ENCODE measurements at places on chromosomes 12 and 14.

GRCh38 chr12:48764521-48764920 lies 24.4 kb downstream of the ADCY6 start:
- no peak for DNase-seq

GRCh38 chr14:68404652-68405183 lies 388.1 kb downstream of the ZFP36L1 start:
- DNase-seq, result no peak

DNA sequence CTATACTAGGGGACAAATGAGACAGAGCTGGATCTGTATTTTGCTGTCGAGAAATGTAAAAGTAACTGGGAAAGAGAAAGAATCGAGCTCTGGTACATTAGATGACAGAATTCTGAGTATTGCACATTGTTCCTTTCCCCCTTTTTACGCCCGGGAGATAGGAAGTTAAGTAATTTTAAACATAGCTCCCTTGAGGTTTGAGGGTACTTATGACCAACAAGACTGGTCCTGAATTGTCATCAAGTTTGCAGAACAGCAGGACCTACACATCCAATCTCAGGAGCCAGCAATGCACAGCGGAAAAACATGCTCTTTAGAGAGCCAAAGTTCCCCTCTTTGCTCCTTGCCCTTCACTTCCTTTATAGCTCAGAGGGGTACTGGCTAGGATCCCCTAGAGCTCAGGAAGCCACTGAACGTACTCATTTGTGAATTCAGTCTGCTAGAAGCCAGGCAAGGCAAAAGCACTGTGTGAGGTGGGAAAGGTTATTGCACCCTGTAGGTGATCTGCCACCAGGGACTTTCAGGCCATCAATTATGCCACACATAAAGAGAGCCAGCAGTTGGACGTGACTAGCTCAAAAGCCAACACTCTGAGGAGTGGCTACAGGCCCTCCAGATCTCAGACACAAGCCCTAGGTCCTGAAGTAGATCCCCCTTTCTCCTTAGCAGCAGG lies 333.8 kb downstream of the KCNH5 start:
- DNase-seq, result no peak

DNA sequence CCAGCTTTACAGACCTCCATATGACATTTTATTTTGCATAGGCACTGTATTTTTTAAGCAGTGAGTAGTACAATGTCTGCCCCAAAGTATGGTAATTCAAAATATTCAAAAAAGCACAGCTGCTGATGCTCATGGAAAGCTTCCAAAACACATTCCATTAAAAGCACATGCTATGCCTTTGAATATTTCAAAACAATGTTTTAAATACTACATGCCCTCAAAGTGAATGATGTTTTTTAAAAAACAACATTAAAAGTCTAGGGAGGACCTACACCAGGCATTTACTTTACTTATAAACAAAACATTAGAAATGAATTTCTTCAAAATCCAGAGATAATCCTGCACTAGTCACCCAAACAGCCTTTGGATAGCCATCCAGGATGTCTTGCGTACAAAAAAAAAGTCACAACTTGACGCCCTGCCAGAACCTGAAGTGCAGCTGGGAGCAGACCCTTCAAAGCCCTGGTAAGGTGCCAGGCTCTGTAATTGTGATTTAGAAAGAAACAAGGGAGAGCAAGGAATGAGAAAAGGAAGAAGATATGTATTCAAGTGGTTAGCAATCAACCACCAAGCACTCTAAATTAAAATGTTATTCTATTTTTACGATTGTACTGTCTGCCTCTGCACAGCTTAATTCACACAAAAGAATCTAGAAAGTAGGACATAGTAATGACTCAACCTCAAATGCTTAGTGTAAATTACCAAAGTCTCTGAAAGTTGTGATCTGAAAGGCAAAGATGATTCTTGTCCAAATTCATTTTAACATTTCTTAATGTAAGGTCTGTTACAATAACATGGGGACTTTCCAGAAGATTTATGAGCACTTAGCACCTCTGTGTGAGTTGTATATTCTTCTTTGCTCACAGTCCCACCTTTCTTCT lies 31.9 kb downstream of the CEP83 start:
- DNase-seq, result no peak

DNA sequence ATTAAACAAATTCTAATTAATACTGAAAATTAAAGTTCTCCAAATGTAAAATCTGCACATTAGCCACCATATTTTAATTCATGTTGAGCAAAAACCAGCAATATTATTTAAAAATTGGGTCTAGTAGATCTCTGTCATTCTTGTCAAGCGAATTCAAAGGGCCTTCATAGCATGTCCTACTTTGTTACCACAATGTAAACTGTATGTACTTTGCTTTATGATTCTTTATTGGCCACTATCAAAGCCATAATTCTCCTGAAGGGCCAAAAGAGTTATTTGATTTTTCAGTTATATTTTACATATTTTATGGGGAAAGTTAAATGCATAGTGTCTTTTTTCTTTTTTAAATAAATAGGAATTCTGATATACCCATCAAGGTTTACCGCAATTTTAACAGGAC lies 117.9 kb downstream of the RPS6KA5 start:
- no peak for DNase-seq

- no peak for DNase-seq
These were observed 222.0 kb upstream of the CPNE8 start for GRCh38 chr12:39127401-39127800.

- no peak for DNase-seq
These were observed 6.6 kb downstream of the PPP4R4 start for GRCh38 chr14:94180655-94181271.

- DNase-seq, result no peak
These were observed 14.7 kb downstream of the SUSD6 start for GRCh38 chr14:69626132-69626500.

- no peak for DNase-seq
These were observed 224.2 kb upstream of the PWP1 start for GRCh38 chr12:107461222-107461975.

DNA sequence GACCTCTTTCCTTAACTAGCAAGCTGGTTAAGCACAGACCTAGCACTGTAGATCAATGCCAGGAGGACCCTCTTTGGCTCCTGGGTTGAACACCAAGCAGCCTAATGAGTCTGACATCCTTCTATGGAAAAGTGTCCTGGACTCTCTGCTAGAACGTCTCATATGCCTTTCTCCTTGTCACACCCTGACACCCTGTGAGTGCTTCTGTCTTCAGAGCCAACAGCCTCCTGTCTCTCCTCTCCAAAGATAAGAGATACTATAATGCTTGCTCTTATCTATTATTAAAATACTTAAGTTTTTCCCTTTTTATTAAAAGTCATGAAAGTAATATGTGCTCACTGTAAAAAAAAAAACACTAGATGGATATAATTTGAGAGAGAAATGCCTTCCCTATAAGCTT lies 222.7 kb downstream of the FOXN3 start:
- no peak for DNase-seq

DNA sequence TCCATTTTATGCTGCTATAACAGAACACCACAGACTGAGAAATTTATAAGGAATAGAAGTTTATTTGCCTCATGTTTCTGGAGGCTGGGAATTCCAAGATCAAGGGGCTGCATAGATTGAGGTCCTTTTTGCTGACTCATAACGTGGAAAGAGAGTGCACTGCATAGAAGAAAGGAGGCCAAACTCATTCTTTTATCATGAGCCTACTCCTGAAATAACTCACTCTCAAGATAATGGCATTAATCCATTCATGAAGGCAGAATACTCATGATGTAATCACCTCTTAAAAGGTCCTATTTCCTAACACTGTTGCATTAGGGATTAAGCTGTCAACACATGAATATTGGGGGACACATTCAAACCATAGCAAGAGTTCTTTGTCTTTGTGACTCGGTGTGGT lies 60.0 kb upstream of the FBXO33 start:
- DNase-seq, result no peak

DNA sequence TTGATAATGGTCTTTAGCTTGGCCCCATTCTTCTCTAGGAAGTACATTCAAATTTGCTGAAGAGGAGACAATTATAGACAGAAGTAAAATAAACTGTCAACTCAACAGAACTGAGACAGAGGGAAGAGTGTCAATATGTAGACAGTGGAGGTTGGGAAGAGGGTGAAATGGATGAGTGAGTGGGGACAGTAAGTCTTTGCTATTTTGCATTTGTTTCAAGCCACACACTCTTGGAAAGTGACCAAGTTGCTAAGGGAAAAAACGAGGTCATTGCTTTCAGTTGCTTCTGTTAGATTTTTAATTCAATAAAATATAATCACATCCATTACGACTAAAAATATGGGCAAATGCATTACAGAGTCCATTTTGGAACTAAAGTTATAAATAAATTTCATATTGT lies 47.8 kb downstream of the BTBD7 start:
- DNase-seq, result no peak
